ENCODE measurements at places on chromosomes 6 and 20. TPM values are rescaled to one million over a fixed set of nuclear protein-coding genes. Genes with fewer than 3 reads are reported as not detected.
A peak's percentile ranks its signal among the peaks of the same experiment; 100 is the strongest.

CDH22 gene
- total RNA-seq: not detected

SLC16A10 gene
- total RNA-seq: 22.8 TPM

NRM gene
- 13.4 TPM for total RNA-seq

DNA sequence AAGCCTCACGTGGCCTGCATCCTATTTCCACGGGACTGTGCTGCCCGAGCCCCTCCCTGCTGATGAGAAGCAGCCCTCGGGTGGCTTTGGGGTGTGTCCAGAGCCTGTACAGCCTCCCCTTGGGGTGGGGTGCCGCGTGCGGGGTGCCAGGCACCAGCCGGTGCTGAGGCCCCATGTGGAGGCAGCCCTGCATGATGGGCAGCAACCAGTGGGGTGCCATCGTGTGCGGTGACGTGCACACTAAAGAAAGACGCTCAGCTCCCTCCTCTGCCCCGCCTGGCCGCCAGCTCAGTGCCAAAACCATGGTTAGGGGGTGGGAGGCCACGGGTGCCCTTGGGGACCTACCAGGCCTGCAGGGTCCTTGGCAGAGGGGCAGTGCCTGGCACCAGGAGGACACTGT, 26.2 kb downstream of the NTSR1 start:
- no peak for DNase-seq

- DNase-seq: no peak
Measured at GRCh38 chr6:138818496-138819194, 22.8 kb downstream of the ECT2L start.

- DNase-seq: no peak
Measured at GRCh38 chr6:134123666-134124208, 71.3 kb upstream of the SLC2A12 start.

DNA sequence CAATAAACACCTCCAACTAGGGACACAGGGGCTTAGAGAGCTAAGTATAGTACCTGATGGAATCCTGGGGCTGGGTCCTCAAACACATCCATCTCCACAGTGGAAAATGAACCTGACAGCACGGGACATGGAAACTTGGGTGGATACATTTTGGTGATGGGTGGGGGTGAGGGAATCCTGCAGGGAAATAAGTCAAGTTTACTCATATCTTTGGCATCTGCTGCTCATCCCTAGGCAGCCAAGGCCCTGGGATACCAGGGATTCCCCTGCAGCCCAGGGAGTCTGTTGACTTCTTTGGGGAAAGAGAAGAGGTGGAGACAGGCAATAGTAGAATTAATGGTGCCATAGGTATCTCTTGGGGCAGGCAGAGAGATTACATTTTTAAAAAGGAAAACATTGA, 6.6 kb downstream of the APOBEC2 start:
- no peak for DNase-seq

- DNase-seq: no peak
Measured at GRCh38 chr6:122401104-122401503, 1.7 kb downstream of the HSF2 start.

- DNase-seq: no peak
Measured at GRCh38 chr6:34553750-34554149, 2.4 kb downstream of the SPDEF start.

- peak; percentile 44 for DNase-seq
Measured at GRCh38 chr20:56483970-56484369, 15.5 kb downstream of the RTF2 start.

DNA sequence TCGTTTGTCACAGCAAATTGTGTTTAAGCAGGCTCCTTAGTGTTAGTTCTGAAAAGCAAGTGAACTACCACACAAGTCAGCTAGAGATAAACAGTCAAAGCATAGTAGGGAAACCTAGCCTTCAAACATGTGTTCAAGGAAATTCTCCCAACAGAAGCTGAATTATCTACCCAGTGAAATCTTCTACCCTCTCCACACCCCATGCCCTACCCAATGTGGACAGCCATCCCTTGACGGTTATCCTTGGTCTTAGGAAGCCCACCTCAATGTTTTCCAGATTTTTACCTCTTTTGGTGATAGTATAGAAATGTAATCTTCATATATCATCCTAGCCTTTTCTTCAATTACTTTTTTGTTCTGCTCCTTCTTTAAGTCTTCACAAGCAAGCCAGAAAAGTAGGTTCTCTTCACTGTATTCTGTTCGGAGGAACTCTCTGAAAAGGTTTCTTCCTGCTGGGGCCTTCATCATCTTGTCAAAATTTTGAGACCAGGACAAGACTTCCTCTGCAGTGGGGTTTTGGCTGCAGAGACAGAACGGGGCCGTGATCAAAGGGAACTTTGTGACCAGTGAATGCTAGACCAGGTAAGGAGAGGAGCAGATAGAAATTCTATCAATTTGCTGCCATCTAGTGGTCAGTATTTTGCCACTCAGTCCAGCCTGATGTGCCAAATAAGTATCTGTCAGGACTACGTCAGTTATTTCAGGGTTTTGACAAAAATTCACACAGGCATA, 21.6 kb upstream of the MTRF1L start:
- no peak for DNase-seq

- DNase-seq: no peak
Measured at GRCh38 chr6:112176175-112176574, 78.2 kb downstream of the LAMA4 start.

DNA sequence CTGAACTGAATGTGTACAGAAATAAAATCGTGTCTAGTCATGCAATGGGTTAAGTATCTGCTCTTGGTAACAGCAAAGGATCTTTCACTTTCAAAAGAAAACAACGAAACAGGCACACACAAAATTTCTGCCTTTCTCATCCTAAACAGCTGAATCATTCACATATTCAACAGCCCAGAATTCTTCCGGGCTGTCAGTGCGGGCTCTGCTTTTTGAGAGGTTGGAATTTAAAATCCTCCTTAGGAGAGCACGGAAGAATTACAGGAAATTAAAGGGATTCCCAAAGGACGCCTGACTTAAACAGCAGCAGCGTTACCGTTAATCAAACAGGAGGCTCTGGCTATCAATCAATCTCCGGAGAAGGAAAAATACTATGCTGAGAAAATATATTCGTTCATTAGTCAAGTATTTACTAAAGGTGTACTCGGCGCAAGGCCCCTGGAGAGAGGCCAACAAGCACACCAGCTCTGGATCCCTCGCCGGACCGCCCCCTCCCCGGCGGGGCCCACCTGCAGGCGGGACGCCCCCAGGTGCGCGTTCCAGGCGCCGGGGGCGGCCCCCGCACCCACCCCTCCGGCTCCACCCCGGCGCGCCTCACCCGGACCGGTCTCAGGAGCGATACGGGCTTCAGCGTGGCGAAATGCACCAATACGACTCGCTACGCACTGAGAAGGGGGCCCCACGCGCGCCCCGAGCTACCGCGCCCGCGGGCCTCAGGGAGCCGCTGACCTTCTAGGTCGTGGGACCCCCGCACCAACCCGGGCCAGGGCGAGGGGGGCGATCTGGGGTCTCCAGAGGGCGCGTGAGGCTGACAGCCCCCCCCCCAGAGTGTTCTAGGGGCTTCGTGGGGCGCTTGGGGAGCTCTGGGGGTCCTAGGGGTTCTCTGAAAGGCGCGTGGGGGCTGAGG, 1.0 kb downstream of the NAPB start:
- DNase-seq: peak; percentile 65

DNA sequence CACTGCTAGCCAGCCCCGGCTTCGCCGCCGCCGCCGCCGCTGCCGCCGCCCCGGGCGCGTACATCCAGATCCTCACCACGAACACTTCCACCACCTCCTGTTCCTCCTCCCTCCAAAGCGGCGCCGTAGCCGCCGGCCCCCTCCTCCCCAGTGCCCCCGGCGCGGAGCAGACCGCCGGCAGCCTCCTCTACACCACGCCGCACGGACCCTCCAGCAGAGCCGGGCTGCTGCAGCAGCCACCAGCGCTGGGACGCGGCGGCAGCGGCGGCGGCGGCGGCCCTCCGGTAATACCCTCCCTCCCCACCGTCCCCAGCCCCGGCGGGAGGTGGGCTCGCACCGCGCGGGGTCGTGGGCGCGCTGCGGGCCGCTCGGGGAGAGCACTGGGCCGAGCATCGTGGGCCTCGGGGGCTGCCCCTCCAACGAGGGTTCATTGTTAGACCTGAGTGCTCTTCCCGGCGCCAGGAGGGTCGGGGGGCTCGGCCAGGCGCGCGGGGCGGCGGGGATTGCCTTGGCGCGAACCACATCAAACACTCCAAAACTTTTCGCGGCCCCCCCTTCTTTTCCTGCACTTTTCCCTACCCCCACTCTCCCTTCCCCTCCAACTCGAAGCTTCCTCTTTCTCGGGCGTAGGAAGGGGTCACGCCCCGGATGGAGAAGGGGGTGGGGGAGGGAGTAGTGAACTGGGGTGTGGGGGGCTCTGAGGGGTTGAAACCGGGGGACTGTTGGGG, 827 bp downstream of the E2F3 start:
- DNase-seq: peak; percentile 92

All from upper lobe of left lung (tissue), 6 donors.